Hematopoietic multipotent progenitor cell treated with erythropoietin and hydrocortisone succinate and interleukin-3 and kit ligand, for 6 days (in vitro differentiated cells): ENCODE measurements at places on chromosomes 2 and 18.
A peak's percentile ranks its signal among the peaks of the same experiment; 100 is the strongest.

GRCh38 chr18:58402951-58403702 lies 225.8 kb downstream of the ALPK2 start:
- DNase-seq = no peak

DNA sequence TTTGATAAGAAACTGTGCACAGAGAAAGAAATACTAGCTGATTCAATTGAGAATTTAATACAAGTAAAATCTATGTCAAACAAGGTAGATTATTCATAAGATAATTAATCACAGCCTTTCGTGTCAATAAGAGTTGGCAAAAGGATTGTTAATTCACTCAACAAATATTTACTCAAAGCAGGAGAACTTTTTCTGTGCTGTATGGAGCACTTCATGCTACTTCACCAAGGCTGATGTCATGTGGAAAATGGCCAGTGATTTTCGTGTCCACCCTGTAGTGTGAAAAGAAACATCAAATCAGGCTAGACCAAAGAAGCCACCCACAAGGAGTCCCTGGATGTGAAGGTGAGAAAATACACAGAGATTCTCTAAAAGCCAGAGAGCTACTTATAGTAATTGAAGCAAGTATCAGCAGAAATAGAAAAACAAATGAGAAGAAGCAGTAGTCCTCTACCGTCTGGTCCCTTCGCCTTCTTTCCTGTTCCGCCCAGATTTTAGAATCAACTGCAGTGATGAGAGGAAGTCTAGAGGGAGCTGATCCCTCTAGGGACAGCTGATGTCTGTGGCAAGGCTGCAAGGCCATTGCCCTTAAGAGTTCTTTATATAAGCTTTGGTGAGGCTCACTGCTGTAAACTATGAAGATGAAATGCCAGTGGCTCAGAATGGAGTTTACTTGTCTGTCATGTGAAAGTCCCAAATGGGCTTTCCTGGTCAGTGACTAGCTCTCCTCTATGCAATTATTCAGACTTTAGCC lies 201.3 kb upstream of the APCDD1 start:
- no peak for DNase-seq

DNA sequence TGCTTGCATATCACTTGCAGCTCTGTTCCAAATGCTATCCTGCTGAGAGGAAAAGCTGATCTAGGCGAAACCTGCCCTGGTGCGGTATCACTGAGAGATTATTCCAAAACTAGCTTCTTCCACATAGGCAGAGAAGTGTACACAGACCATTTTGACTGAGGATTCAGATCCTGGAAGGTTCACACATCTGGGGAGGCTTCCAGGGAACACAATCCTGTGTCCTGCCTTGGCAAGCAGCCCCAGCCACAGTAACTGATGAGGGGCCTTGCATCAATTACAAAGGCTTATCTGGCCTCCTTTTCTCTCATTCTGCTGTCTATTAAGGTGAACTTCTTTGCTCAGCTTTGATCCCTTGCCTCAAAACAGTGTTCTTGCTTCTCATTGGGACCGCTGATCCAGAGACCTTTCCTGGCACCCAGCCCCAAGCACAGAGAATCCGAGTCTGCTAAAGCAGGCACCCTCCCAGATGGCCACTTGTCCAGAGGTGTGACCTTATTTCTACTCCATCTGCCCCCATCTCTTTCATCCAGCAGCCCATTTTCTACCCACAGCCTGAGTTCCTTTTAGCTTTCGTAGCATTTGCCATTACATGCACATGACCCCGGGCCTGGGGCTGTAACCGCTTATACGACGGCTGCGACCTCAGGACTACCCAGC lies 52.3 kb upstream of the ZFP36L2 start:
- no peak for DNase-seq

DNA sequence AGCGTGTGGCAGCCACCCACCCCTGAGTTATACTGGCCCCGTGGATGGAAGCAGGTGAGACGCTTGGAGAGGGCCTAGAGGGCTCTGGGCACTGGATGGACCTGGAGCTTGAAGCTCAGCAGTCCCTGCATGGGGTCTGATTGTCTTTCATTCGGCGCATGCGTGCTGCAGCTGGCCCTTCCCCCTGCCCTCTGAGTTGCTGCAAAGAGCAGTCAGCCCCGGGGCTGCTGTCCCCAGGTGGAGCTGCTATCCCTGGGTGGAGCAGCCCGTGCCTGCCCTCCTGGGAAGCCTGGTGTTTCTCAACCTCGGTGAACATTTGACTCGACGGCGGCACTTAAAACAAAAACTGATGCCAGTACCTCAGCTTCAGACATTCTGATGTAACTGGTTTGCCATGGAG lies 29.6 kb downstream of the IGFBP5 start:
- no peak for DNase-seq

GRCh38 chr2:132609101-132609890 lies 60.7 kb downstream of the LYPD1 start:
- no peak for DNase-seq

DNA sequence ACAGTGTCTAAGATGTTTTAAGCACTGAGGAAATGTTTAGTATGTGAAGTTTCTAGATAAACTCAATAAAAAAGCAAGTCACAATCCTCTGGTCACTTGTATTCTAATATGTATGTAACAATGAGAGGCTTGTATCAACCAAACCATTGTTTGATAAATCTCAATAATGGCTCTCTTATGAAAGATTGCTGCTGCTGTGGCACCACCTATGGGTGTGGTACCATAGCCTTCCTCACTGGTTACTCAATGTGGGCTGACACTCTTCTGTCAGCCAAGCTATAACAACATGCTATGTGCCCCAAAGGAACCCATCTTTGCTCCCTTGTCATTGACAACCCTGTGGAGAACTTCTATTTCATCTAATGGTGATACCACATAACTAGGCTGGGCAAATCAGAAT lies 12.6 kb upstream of the RAB1A start:
- peak; percentile 69 for DNase-seq

- DNase-seq = peak; percentile 61
These were observed 52.7 kb upstream of the CALCRL start for GRCh38 chr2:187500585-187501359.

DNA sequence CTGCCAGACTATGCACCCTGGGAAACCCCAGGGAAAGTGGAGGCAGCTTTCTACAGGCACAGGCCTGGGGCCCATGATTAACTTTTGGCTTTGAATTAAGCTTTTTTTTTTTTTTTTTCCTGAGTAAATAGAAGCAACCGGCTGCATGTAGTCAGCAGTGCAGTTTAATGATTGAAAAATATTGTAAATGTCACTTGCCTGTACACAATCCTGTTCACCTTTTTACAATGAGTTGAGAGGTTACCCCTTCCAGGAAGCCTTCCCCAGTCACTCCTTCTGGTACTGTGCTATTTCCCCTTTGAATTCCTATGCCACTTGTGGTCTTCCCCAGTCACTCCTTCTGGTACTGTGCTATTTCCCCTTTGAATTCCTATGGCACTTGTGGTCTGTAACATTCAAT lies 475.6 kb downstream of the TDRD15 start:
- no peak for DNase-seq

DNA sequence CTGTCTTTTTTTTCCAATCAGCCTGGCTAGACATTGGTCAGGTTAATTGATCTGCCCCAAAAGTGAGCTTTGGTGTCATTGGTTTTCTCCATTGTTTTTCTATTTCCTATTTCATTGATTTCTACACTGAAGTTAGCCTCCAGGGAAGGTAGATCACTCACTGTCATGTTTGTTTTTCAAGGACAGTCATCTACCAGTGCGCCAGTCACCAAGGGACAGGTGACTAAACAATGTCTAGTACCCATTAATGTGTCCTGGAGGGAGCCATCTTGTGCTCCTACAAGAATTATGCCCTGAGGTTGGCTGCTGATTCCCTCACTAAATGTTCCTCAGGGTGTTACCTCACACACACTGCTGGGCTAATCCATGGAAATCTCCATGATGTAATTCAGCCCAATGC lies 17.6 kb upstream of the USP40 start:
- DNase-seq = no peak

DNA sequence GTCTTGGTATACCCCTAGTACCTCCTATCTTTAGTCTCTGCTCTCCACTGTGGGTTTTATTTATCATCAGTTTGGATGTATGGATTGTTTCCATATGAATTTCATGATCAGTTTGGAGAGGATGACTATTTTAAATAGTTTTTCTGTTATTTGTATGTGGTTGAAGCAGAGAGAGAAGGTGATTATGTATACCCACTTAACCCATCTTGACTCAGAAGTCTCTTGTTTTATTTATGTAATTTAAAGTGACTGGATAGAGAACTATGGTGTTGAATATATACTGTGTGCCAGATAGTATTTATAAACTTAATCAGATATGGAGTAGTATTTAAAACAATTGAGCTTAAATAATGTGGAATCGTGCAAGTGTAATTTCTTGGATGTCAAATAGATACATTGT lies 39.9 kb downstream of the SMAD4 start:
- no peak for DNase-seq

DNA sequence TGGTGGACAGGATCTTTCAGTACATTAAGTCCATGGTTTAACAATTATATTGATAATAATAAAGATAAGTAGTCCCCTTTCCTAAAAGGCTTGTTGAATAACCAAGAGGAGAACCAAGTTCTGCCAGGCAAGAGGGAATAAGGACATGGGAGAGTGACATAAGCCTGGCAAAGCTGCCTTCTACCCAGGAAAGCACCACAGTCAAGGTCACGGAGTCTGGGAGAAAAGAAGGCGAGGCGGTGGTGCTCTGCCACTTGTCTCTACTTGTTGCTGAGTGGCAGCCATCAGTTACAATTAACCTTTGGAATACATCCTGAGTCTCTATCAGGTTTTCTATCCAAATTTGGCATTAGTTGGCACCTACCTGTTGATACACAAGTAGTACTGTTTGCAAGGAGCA lies 101.7 kb upstream of the GATA6 start:
- no peak for DNase-seq

DNA sequence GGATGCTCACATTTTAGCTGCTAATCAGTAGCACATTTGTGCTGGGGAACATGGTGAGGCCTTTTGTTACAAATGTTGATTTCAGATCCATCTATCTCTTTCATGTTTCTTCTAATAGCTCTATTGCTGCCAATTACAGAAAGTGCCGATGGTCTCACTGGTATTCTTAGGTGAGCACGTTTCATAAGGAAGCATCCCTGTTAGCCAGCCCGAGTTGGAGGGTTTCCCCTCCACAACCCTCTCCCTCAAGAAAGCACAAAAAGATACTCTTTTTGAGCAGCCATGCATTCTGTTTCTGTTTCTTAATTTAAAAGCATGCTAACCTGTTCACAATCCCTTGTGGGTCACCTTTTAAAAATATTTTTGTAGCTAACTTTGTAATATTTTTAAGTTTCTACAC lies 30.8 kb upstream of the ST8SIA5 start:
- DNase-seq = no peak

GRCh38 chr2:23793476-23793875 lies 133.4 kb downstream of the ATAD2B start:
- no peak for DNase-seq

DNA sequence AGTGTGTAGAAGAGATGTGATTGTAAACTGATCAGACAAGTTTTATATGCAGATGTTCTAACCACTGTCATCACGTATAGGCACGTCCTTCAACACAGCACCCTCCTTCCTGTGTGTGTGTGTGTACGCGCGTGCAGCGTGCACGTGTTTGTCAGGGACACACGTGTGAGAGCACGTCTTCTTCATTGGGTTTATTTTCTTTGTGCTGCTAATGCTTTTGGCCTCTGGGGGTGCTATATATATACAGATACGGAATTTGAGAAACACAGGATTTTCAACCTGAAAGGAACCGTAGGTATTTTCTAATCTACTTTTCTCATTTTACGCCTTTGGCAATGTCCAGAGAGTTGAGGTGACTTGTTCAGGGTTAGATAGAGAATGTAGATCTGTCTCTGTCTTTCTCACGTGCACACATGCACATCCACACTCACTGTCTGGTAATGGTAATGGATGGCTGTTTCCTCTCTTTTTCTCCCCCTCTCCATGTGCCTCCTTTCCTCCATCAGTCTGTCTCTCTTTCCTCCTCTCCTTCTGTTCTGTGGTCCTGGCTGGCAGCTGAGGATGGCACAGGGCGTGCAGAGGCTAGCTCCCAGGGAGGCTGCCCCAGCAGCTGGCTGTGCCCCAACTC lies 13.4 kb upstream of the CELF4 start:
- peak; percentile 50 for DNase-seq

DNA sequence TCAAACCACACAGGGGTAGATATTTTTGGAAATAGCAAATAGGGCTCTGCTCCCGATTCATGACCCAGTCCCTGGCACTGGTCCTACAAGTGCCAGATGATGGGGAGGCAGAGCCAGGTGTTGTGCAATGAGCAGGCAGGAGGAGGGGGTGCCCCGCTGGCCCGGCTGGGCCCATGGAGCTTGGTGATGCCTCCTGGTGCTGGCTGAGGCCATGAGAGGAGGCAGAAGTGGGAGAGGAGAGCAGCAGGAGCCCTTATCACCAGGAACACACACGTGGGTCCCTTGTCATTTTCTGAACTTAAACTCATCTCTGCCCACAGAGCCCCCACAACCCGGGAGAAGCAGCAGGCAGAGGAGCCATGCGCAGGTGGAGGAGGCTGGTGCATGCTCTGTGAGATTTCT lies 90.5 kb upstream of the MAPK4 start:
- DNase-seq = no peak

DNA sequence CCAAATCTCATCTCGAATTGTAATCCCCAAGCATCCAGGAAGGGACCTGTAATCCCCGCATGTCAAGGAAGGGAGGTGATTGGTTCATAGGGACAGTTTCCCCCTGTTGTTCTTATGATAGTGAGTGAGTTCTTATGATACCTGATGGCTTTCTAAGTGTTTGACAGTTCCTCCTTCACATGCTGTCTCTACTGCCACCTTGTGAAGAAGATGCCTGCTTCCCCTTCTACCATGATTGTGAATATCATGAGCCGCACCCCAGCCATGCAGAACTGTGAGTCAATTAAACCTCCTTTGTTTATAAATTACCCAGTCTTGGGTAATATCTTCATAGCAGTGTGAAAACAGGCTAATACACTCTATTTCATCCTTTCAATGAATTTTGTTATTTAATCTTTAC lies 446.7 kb downstream of the RNF144A start:
- DNase-seq = peak; percentile 10

GRCh38 chr2:64727843-64728463 lies 74.2 kb upstream of the SERTAD2 start:
- no peak for DNase-seq

DNA sequence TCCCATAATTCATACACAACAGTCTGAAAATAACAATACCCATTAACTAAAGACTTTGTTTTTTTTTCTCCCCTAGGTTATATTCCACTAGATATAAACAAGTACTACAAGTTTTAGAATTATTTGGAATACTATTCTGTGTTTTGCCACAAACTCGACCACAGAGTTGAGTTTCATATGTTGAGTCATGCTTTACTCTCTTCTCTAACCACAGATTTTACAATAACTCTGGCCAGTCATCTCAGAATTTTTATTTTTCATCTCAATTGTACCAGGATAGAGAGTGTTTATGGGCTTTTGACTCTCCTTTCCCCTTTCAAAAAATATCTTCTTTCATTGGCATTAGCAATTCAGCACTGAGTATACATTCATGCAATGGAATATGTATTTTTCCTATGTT lies 348.7 kb upstream of the GALNT5 start:
- DNase-seq = no peak
